Keratinocyte (primary cell): ENCODE measurements at places on chromosomes 2 and 18. TPM values are rescaled to one million over a fixed set of nuclear protein-coding genes. Genes with fewer than 3 reads are reported as not detected.

DNA sequence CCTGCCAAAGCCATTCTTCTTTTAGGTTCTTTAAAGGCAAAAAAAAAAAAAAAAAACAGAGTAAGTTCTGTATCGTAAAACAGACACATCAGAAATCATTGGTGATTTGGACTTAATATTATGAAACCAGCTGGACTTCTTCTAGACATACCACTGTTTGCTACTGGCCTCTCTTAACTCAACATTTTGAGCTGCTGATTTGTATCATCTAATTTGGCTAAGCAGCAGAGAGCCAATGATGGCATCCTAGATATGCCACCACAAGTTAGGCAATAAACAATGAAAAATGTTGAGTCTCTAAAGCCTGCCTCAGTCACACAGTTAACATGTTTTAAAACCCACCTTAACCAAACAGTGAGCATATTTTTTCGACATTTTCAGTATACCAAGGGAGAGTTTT lies 1034.3 kb upstream of the NXPH2 start:
- H3K36me3 ChIP-seq = no peaks in the 10 kb centered on the region
- H3K27me3 ChIP-seq = no peaks in the 10 kb centered on the region
- no peak overlapping the region for H3K27ac ChIP-seq
- DNase-seq = no peak
- no peak overlapping the region for H3K4me3 ChIP-seq

DNA sequence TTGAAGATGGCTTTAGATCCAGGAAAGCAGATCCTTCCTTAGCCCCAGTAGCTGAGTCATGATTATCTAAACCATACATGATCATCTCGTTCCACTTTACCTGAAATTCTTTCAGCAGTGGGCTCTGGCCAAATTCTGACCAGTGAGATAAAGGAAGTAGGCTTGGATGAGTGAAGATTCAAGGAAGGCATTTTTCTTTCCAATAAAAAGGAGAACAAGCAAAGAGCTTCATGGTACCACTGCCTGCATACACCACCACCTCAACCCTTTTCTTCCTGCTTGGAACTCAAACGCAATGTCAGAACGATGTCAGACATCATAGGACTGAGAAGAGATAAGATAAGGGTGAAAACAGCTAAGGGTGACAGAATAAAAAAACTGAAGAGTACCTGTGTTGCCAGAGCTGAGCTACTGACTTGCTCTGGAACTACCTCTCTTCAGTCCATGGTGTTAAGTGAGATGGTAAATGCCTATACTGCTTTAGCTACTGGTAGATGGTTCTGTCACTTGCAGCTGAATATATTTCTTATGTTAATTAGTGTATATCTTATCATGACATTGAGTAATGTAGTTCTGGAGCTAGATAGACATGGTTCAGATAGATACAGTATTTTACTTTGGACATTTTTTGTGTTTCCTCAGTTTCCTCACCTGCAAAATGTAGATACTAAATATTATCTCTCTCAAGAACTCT lies 58.7 kb upstream of the ACVR1 start:
- no peaks in the 10 kb centered on the region for H3K27me3 ChIP-seq
- no peaks in the 10 kb centered on the region for H3K36me3 ChIP-seq
- no peak overlapping the region for H3K4me3 ChIP-seq

GRCh38 chr2:170813611-170814532 lies 2.8 kb upstream of the GAD1 start:
- DNase-seq = no peak
- H3K4me1 ChIP-seq = peaks cover 24% of the 10 kb centered on the region
- peaks cover 45% of the 10 kb centered on the region for H3K27me3 ChIP-seq
- no peak overlapping the region for H3K4me3 ChIP-seq
- no peak overlapping the region for H3K27ac ChIP-seq
- no peaks in the 10 kb centered on the region for H3K36me3 ChIP-seq

DNA sequence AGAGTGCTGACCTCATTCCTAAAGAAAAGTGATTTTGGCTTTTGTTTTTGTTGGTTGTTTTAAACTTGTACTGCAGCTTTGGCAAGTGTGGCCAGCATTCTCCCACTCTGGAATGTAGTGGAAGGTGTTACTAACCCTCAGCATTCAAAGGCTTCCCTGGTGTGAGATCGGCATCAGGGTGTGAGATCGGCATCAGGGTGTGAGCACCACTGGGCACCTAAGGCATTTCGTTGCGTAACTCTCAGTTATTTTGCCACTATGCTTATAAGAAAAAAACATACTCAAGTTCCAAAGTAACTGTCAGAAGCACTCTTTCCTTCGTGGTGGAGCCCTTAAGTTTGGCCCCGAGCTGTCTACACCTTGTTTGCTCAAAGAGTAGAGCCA lies 1.7 kb downstream of the CYBRD1 start:
- H3K36me3 ChIP-seq = peaks cover 3% of the 10 kb centered on the region
- DNase-seq = peak; percentile 30
- H3K27ac ChIP-seq = peak overlapping the region; percentile 49
- H3K4me3 ChIP-seq = peak overlapping the region; percentile 56
- H3K27me3 ChIP-seq = no peaks in the 10 kb centered on the region

DNA sequence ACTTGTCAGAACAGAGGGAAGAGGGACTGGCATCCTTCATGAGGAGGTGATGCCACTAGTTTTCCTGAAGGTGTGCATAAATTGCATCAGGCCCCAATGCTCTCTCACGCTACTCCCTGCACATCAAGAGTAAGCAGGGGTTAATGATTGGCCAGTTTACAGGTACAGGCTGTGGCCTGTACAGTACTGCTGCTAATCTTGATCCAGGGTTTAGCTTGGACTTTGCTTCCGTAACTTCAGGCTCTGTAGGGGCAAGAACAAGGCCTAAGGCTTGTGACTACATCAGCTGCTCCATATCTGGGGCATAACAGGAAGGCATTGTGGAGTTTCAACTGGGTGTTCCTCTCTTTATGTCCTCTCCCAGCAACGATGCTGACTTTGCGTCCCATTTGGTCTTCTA lies 96.8 kb upstream of the FZD7 start:
- no peaks in the 10 kb centered on the region for H3K4me1 ChIP-seq
- no peak for DNase-seq
- H3K27me3 ChIP-seq = peaks cover 18% of the 10 kb centered on the region
- H3K4me3 ChIP-seq = no peak overlapping the region

DNA sequence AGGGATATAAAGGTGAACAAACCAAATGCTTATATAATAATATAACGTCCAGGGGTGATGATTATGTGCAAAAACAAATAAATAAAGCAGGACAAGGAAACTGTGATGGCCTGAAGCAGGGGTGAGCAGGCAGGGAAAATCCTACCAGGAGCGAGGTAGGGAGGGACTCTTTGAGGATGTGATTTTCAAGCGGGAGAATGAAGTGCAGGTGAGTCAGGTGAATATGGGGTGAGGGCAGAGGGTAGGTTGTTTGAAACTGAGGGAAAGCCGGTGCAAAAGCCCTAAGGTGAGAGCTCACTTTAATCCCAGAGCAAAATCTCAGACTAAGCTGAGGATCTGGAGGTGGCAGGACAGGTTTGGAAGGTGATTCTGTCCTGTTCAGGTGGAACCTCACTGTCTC lies 40.7 kb downstream of the CYP26B1 start:
- no peak for DNase-seq
- no peaks in the 10 kb centered on the region for H3K36me3 ChIP-seq
- peaks cover 23% of the 10 kb centered on the region for H3K4me1 ChIP-seq
- no peak overlapping the region for H3K27ac ChIP-seq
- H3K27me3 ChIP-seq = no peaks in the 10 kb centered on the region

DNA sequence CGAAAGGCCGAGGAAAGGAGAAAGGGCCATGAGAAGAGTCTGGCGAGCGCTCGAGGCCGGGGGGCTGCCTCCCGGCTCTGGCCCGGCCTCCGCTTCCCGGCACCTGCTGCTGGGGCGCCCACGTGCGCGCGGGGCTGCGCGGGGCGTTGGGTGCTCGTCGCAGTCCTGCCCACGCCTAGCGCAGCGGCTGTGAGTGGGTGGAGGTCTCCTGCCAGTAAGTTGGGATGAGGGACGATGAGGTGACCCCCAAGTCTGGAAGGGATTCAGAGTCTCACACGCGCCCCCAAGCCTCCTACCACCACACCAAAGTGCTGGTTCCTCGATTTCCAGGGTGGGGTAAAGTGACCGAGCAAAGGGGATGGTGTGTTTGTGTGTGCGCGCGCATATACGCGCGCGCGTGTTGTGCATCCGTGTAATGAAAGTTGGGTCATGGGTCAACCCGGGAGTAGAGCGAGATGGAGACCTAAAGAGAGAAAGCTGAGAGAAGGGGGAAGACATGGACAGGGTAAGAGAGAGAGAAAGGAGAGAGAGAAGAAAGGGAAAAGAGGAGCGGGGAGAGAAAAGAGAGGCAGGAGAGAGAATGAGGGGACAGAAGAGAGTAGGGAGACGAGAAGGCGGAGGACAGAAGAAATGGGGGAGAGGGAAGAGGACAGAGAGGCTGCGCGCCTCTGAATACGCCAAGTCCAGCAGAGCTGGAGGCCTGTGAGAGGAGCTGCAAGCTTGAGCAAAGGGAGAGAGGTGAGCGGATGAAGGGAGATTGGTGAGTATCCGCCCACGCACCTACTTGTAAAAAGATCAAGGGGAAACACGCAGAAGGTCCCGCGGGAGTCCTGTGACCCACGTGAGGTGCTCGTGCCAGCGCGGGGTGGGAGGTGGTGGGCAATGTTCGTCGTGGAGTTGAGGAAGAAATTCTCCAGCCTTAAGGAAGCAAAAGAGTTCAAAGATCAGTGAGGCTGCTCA lies 1.7 kb upstream of the NETO1 start:
- no peak overlapping the region for H3K27ac ChIP-seq
- peak overlapping the region; percentile 59 for H3K4me3 ChIP-seq
- peaks cover 21% of the 10 kb centered on the region for H3K27me3 ChIP-seq
- no peak for DNase-seq

GRCh38 chr2:65299246-65299645 lies 71.6 kb downstream of the ACTR2 start:
- no peaks in the 10 kb centered on the region for H3K27me3 ChIP-seq
- no peak overlapping the region for H3K4me3 ChIP-seq
- H3K36me3 ChIP-seq = no peaks in the 10 kb centered on the region
- no peak overlapping the region for H3K27ac ChIP-seq

- H3K27ac ChIP-seq = no peak overlapping the region
- H3K4me1 ChIP-seq = no peaks in the 10 kb centered on the region
- DNase-seq = no peak
- H3K4me3 ChIP-seq = no peak overlapping the region
- H3K36me3 ChIP-seq = peaks cover 8% of the 10 kb centered on the region
These were observed 22.7 kb upstream of the GCG start for GRCh38 chr2:162174746-162175145.

Gene CD207
- not detected in 3 replicates for polyA plus RNA-seq

Gene CRYBA2
- polyA plus RNA-seq = not detected in 3 replicates

Gene CCDC74A
- polyA plus RNA-seq = 3.7 to 5.1 TPM (median 4.3 TPM) in 3 replicates

Gene KHK
- 0.06 to 0.36 TPM (median 0.21 TPM) in 3 replicates for polyA plus RNA-seq

Gene NPPC
- polyA plus RNA-seq = not detected in 3 replicates

Gene LPIN2
- polyA plus RNA-seq = 3.4 to 4.9 TPM (median 3.9 TPM) in 3 replicates

Gene ATAD2B
- 2.7 to 4.4 TPM (median 3.6 TPM) in 3 replicates for polyA plus RNA-seq
